ENCODE measurements at places on chromosomes 16 and 17. TPM values are rescaled to one million over a fixed set of nuclear protein-coding genes. Genes with fewer than 3 reads are reported as not detected.

GRCh38 chr17:15981208-15981607, 18.3 kb downstream of the ZSWIM7 start:
- no peaks in the 10 kb centered on the region for H3K27me3 ChIP-seq
- H3K4me3 ChIP-seq, result no peak overlapping the region
- no peak overlapping the region for H3K27ac ChIP-seq
- DNase-seq, result no peak

DNA sequence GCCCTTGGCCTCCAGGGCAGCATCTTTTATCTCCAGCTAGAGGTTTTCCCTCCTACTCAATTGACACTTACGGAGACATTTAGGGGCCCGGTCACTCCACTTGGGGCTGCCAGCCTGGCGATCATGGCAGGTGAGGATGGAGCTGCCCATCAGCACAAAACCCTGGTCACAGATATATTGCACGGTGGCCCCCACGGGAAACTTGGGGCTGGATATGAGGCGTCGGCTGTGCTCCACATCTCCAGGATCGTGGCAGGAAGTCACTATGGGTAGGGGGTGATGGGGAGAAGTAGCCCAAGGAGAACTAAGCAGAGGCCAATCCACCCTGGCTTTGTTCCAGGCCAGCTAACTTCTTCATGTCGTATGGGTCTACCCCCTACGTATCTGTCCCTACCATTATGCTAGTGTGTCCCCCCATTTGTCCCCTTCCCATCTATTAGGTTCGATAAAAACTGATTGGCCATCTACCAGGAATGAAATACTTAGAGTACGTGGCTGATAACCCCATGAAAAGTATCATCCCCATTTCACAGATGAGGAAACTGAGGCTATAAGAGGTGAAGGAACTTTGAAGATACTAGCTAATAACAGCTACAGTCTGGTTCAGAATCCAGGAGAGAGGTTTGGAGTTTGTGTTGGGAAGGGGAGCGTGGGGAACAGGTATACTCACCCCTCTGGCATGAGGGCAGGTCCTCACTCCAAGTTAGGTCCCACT, 6.1 kb upstream of the PHF12 start:
- DNase-seq, result no peak
- H3K4me3 ChIP-seq, result no peak overlapping the region
- H3K27me3 ChIP-seq, result no peaks in the 10 kb centered on the region
- H3K27ac ChIP-seq, result no peak overlapping the region
- H3K4me1 ChIP-seq, result no peaks in the 10 kb centered on the region

- H3K4me3 ChIP-seq, result no peak overlapping the region
- no peaks in the 10 kb centered on the region for H3K27me3 ChIP-seq
- peaks cover 10% of the 10 kb centered on the region for H3K4me1 ChIP-seq
- no peak for DNase-seq
- no peak overlapping the region for H3K27ac ChIP-seq
Measured at GRCh38 chr16:88531346-88531745, 38.9 kb upstream of the ZC3H18 start.

DNA sequence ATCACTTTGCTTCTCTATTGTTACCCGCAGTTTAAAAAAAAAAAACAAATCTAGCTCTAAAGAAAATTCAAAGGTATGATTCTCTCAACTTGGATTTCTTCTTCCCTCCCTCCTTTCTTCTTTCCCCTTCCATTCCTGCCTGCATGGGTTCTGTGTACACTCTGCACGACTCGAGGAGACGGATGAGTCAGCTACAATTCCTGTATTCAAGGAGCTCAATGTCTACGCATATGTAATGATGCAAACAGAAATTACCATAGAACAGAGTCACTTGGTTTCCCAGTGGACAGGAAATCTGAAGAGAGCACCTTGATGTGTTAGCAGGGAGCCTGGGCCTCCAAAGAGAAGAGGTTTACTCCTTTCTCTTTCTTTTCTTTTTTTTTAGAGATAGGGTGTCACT, 92.3 kb downstream of the VPS53 start:
- H3K4me3 ChIP-seq, result no peak overlapping the region
- H3K27ac ChIP-seq, result no peak overlapping the region
- H3K36me3 ChIP-seq, result no peaks in the 10 kb centered on the region
- H3K27me3 ChIP-seq, result no peaks in the 10 kb centered on the region
- no peaks in the 10 kb centered on the region for H3K4me1 ChIP-seq

- H3K4me1 ChIP-seq, result peaks cover 10% of the 10 kb centered on the region
- H3K27ac ChIP-seq, result no peak overlapping the region
- no peak overlapping the region for H3K4me3 ChIP-seq
Measured at GRCh38 chr16:78778101-78779004, 678.9 kb downstream of the WWOX start.

DNA sequence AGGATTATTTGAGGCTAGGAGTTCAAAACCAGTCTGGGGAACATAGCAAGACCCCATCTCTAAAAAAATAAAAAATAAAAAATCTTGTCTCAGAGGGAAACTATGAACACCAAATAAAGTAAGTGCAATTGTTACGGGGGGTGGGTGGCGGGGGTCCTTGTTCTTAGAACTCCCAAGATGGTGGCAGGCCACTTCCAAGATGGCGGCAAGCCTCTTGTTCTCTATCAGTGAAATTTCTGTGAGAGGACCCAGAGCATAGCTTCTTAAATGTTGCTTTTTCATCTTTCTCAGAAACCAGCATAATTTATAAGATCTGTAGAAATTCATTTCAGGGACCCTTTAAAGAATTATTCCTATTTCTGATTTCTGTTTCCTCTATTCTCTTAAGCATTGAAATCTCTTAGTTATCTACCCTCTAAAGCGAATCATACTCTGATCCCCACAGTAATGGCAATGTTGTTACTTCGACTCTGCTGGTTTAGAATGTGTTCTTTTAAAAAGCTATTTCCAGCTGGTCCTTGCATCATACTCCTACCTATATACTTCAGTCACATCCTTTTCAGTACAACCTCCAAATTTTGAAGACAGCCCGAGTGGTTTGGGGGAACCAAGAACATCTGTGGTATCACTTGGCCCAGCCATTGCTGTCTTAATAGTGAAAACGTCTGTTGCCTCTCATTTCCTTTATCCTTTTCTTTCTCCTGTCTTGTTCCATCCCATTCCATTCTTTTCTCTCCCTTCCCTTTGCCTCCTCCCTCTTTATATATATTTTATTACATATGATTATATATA, 16.2 kb downstream of the RSPRY1 start:
- no peaks in the 10 kb centered on the region for H3K4me1 ChIP-seq
- H3K4me3 ChIP-seq, result no peak overlapping the region
- peaks cover 3% of the 10 kb centered on the region for H3K36me3 ChIP-seq

- H3K4me1 ChIP-seq, result peaks cover 18% of the 10 kb centered on the region
- no peak overlapping the region for H3K27ac ChIP-seq
- no peak overlapping the region for H3K4me3 ChIP-seq
- no peak for DNase-seq
- no peaks in the 10 kb centered on the region for H3K27me3 ChIP-seq
Measured at GRCh38 chr16:53946746-53947386, 242.9 kb downstream of the FTO start.

- no peak overlapping the region for H3K27ac ChIP-seq
- H3K4me1 ChIP-seq, result no peaks in the 10 kb centered on the region
- no peaks in the 10 kb centered on the region for H3K36me3 ChIP-seq
- DNase-seq, result no peak
- H3K4me3 ChIP-seq, result peak overlapping the region; percentile 76
Measured at GRCh38 chr16:27314161-27314723, 468 bp downstream of the IL4R start.

- H3K4me3 ChIP-seq, result no peak overlapping the region
- no peak overlapping the region for H3K27ac ChIP-seq
- H3K4me1 ChIP-seq, result peaks cover 18% of the 10 kb centered on the region
- no peak for DNase-seq
- H3K27me3 ChIP-seq, result no peaks in the 10 kb centered on the region
- H3K36me3 ChIP-seq, result no peaks in the 10 kb centered on the region
Measured at GRCh38 chr17:44610331-44610730, 45.9 kb upstream of the MEIOC start.

DNA sequence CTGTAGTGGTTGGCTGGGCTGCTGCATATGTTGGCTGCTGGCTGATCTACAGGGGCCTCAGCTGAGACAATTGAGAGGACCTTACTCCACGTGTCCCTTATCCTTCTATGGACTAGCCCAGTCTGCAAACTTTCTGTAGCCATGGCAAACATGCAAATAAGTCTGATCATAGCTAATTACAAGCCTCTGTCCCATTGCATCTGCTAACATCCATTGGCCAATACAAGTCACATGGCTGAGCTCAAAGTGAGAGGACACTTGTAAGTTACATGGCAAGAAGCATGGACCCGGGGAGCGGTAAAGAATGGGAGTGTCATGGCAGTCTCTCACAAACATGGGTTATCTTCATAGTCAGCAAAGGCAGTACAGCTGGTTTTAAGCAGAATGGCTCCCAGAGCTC, 11.6 kb upstream of the IL4R start:
- H3K27ac ChIP-seq, result no peak overlapping the region
- no peaks in the 10 kb centered on the region for H3K4me1 ChIP-seq
- H3K36me3 ChIP-seq, result no peaks in the 10 kb centered on the region
- H3K4me3 ChIP-seq, result no peak overlapping the region

Gene G6PC1
- not detected for total RNA-seq

Gene SLC13A2
- total RNA-seq, result not detected

Gene C16orf89
- total RNA-seq, result 0.37 TPM

Gene KIAA0513
- total RNA-seq, result 6.1 TPM
